Peyer's patch (tissue), 4 donors: ENCODE measurements at places on chromosomes 7 and 10.

DNA sequence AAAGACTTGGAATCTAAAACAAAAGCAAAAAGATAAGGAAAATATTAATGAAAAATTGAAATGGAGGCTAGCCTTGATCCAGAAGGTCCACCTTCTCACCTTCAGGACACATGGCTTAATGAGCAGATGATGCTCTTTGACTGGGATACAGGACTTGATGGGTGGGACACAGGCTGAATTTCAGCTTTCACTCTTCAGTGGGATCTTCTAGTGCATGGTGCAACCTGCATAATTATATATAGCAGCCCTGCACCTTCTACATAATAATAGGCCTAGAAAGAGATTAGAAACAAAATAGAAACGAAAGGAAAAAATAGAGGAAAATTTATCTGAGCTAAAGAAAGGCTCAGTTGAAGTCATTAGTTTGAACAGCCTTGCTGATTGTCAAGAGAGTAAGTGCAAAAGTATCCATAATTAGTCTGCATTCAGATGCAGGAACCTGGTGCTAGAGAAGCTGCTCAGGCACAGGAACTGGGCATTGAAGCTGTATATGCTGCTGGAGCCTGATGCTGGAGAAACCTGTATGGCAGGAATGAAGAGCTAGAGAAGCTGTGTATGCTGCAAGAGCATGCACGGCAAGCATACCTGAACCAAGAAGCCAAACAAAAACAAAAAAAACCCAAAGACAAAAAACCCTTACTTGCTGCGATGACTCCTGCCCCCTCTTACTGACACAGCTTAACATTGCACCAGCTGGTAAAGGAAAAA is 19.4 kb downstream of the MKLN1 start:
- no peak for DNase-seq

DNA sequence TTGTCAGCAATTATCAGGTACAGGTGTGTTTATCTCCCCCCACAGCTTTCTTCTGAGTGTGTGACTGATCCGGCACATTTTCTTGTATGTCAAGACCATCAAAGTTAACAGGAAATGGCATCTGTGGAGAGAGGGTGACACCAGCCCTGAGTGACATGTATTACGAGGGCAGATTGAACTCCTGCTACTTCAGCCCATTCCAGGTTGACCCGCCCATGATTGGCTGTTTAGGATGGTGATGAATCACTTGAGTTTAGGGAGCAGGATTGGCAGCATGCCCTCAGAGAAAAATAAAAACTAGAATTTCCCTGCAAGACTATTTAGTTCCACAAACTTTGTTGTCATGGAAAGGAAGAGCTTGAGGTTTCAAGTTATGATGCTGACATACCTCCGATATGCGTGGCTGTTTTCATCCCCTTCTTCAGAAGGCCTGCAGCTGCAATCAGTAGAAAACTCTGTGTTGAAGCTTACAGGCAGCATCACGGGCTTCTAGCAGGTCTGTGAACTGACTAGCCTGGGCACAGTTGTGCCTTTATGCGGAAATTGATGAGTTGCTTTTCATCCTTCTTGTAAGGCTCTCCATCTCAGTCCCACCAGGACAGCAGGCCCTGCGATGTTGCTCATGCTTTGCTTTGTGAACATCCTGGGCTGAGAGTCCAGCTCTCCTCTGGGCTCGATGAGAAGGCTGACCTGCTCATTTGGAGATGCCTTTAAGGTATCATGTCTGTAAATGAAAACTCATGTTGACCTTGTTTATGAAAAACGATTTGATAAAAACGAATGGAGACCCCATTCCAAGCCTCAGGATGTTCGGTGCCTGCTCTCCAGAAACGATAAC is 8.0 kb upstream of the CELF2 start:
- no peak for DNase-seq

DNA sequence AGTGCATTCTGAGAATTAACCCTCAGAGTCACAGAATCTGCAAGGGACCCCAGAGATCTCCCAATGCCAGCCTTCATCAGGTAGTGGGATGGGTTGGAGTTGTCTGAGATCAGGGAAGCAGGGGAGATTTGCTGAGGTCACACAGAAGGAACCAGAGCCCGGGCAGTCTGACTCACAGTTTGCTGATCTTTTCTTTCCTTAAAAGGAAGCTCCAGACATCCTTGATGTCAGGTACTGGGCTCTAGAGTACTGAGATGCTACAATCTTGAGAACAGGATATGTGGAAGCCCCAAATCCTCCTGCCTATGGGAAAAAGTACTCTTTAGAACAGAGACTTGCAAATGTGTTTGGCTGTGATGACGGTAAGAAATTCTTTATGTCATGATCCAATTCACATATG is 706 bp downstream of the TBATA start:
- DNase-seq: no peak

DNA sequence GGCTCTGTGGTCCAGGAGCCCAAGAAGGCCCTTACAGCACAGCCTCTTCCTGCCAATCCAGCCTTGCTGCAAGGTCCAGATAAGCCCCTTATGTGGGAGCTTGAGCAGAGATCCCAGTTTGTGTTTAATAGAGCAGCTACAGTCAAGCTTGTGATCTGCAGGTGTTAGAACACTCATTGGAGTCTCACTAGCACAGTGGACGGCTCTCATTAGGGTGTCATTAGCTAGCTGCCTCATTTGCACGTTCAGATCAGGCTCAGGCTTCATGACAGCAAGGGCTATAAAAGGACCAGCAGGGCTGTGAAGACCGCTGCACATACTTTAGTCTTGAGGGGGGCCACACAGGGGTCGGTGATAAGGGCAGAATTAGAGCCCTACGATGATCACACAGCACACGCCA is 443.2 kb downstream of the RPS24 start:
- no peak for DNase-seq
